Left cardiac atrium (tissue), 4 donors: ENCODE measurements at places on chromosomes 2 and 18. TPM values are rescaled to one million over a fixed set of nuclear protein-coding genes. Genes with fewer than 3 reads are reported as not detected.

DNA sequence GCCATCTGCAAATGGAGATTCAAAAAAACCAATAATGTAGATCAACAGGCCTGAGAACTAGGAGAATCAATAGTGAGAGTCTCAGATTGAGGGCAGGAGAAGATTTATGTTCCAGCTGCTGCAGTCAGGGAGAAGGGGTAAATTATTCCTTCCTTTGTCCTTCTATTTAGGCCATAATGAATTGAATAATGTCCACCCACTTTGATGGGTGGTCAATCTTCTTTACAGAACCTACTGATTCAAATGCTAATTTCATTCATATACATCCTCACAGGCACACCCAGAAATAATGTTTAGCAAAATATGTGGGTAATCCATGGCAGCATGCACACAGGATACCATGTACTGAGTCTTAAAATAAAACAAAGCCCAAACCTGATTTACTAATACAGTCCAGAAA lies 695.3 kb upstream of the REG3G start:
- DNase-seq, result no peak

GRCh38 chr2:201406077-201406662 lies 45.1 kb downstream of the TRAK2 start:
- no peak for DNase-seq

GRCh38 chr2:105723431-105723830 lies 21.3 kb upstream of the NCK2 start:
- no peak for DNase-seq

DNA sequence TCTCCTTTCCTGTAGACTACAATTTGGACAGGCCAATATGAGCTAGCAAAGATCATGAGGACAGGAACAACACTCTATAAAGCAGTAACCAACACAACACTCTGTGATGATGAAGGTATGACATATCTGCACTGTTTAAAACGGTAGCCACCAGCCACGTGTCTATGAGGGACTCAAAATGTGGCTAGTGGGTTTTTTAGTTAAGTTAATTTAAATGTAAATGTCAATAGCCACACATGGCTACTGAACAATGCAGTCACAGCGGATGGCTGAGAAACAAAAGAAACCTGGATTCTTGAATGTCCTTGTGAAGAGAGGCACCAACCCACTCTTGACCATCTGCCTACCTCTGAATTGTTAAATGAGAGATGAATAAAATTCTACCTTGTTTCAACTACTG lies 33.9 kb downstream of the FANCL start:
- DNase-seq, result no peak

DNA sequence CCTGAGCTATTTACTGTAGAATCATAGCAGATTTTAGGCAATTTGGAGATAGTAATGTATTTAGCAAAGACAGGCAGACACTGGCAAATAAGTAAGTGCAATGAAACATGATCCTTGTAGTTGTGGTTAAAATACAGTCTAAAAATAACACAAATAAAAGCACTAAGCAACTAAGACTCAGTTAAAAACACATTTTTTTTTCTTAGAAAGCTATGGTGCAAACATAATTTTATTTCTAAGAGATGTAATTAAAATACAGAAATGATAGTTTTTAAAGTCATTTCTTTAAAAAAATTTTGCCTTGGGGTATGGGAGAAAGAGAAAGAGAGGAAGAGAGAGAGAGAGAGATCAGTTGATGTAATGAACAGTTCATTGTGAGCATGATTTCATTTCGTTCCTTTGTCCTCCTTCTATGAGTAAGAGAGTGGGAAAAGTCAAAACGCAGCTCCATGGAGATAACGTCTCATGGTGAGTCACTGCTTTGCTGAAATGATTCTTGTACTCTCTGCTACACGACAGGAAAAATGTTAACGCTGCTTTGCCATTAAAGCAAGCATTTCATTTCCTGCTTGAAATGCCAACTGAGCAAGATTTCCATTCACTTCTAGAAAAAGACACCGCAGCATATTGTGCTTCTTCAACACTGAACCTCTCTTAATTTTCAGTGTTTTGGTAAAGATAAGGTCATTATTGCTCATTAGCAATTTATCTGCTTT lies 61.3 kb upstream of the PGAP1 start:
- DNase-seq, result no peak

GRCh38 chr2:177767768-177768167 lies 304.8 kb downstream of the PDE11A start:
- no peak for DNase-seq

GRCh38 chr2:166653185-166653813 lies 159.2 kb upstream of the SCN7A start:
- no peak for DNase-seq

DNA sequence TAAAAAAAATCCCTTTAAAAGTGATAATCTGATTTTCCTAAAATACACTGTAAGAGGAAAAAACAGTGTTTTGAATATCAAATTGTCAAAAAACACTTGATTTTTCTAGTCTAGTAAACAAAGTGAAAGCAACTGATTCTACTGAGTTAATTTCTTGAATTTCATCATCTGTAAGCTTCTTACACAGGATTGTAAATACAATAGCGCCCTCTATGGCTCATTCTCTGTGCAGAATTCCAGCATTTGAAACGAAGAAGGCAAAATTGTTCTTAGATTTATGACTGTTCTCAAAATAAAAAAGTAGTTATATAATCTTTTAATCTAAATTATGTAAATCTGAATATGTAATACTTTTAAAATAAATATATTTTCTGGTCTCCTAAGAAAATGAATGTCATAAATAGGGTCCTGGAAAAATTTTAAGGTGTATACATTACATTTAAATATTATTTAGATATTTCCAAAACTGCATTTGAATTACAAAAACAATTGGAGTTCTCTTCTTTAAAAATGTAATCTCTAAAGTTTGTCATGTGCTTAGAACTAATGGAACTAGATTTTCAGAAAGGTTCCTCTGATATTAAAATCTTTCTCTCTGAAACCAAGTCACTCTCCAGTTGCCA lies 176.9 kb upstream of the MC4R start:
- no peak for DNase-seq

DNA sequence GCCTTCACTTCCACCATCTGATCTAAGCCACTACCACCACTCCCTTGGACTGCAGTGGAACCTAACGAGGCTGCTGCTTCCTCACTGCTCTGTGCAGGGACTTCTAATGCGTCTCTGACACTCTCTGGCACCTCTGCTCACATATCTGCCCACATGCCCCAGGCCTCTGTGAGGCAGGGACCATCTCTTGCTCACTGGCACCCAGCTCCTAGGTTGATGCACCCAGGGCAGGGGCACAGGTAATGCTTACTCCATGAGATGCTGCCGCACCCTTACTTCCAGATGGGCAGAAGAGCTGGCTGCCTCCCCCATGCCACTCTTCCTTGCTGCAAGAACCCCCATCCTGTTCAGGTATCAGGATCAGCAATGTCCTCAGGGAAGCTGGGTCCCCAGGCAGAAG lies 294.0 kb upstream of the HS6ST1 start:
- no peak for DNase-seq

- no peak for DNase-seq
Observed at GRCh38 chr2:241903121-241904010, 33.8 kb downstream of the RTP5 start.

DNA sequence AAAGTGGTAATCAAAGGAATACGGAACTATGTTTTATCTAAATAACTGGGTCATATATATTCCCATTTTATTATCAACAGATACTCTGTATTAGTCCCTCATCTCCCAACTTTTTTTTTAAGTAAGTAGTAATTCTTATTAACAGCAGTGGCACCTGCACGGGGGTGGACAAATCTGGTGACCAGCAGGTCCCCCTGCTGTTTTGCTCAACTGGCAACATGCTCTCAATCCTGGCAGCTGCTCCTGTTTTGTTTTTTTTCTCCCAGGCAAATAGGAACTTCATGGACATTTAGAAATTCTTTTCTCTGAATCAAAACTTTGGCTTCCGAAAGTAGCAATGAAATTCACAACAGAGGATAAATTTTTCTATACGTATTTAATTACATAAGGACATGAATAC lies 193.5 kb downstream of the SS18 start:
- DNase-seq, result no peak

- no peak for DNase-seq
Observed at GRCh38 chr2:5846881-5847280, 154.7 kb downstream of the SOX11 start.

GRCh38 chr18:41744421-41745030 lies 210.5 kb upstream of the PIK3C3 start:
- DNase-seq, result no peak

GRCh38 chr2:54809819-54810218 lies 86.4 kb downstream of the EML6 start:
- DNase-seq, result no peak

DNA sequence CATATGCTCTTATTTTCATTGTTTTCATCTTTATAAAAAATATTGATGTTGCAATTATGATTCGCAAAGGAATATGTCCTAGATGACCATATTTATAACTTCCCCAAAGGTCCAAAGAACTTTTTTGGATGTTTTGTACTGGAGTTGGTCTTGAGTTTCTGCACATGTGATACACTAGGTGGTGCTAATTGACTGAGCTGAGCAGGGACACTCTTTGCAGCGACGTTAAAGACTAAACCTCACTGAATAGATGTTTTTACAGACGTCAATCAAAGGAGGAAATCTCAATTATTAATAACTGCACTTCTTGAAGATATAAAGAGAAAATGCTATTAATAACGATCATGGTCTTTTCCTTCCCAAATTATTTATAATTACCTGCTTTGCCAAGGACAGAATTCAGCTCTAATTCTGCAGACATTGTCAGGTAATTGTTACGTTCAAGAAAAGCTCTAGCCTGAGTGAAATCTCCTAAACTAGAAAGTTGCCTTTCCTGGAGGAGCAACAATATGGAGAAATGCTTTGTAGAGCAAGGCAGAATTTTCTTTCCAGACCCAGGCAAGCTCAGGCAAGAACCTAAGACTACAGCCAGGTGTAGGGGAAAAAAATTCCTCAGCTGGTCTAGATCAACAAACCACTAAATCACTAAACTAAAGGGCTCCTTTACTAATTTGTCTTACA lies 119.3 kb upstream of the RBBP8 start:
- no peak for DNase-seq

DNA sequence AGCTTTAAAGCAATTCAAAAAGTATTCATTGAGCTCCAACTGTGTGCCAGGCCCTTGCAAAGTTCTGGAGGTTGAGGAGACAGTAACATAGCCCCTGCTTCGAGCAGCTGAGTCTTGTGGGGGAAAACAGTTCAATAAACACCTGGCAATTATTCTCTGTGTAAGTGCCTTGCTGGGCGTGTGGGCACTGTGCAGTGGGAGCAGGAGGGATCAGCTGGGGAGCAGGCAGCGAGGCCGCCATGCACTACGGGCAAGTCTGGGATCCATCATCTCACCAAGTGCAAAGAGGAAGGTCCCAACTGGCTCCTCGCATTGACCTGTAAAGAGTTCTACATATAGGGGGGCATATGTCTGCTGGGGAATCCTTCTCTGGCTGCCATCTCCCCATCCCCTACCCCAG lies 342.2 kb upstream of the HS6ST1 start:
- DNase-seq, result no peak

- no peak for DNase-seq
Observed at GRCh38 chr2:66490588-66491001, 55.7 kb downstream of the MEIS1 start.

DNA sequence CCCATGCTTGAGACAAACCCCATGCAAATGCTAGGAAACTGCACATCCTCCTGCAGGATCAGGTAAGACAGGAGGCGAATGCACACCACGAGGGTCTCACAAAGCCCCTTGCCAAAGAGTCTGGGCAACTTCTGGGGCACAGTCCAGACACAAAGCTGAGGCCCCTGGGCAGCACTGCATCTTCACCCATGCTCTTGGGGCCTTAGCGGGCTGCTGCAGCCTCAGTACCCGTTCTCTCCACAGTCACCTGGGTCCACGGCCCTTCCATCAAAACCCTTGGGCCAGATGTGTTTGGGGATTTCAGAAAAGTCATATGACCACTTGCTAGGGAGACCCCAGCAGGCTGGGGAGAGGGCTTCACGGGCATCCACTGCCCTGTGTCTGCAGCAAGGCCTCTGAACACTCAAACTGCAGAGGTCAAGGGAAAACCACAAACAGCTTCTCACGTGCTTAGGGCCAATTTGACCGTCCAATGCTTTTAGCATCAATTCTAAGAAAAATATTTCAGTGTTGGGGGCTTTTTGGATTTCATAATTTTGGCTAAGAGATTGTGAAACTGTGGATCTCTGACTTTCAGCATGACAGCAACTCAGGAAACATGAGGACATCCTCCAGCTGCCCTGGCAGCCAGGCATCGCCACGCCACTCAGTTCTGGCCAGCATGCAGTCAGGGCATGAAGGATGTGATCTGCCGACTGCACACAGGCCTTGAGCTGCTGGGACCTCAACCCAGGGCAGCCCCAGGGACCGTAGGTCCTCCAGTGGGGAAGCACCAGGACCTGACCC lies 20.0 kb downstream of the PASK start:
- DNase-seq, result no peak

GRCh38 chr2:230129343-230129742 lies 60.6 kb upstream of the SLC16A14 start:
- DNase-seq, result no peak

DNA sequence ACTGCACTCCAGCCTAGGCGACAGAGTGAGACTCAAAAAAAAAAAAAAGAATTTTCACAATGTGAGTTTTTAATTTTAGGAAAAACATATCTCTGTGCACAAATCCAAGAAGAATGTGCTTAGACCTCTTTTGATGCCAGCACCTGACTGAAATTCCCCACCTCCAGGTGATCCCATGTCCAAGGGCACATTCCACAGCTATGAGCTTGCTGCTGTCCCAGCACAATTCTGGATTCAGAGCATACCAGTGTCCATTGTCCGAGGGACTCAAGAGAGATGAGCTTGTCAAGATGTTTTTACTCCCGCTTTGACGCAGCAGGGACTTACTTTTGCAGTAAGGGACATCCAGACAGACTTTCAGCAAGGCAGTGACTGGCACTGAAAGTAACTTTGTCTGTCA lies 489.1 kb upstream of the ACVR2A start:
- DNase-seq, result no peak

- DNase-seq, result peak; percentile 90
Observed at GRCh38 chr2:111122631-111123421, 2.1 kb downstream of the BCL2L11 start.

- no peak for DNase-seq
Observed at GRCh38 chr2:159136391-159136790, 150.1 kb downstream of the WDSUB1 start.

Gene MOCOS
- 1.4 TPM for total RNA-seq

Gene C1QL2
- not detected for total RNA-seq

Gene PIEZO2
- total RNA-seq, result 1.7 TPM

Gene PLCD4
- 0.73 TPM for total RNA-seq

Gene TBR1
- total RNA-seq, result not detected

Gene PLA2R1
- total RNA-seq, result 4.2 TPM

Gene DSC2
- 18.0 TPM for total RNA-seq

Gene NTSR2
- total RNA-seq, result 0.24 TPM

Gene UGP2
- total RNA-seq, result 303 TPM

Gene ACOXL
- 0.12 TPM for total RNA-seq

Gene SLC14A1
- 9.7 TPM for total RNA-seq
